ENCODE measurements at places on chromosomes 7 and 10. TPM values are rescaled to one million over a fixed set of nuclear protein-coding genes. Genes with fewer than 3 reads are reported as not detected.
A peak's percentile ranks its signal among the peaks of the same experiment; 100 is the strongest.

DNA sequence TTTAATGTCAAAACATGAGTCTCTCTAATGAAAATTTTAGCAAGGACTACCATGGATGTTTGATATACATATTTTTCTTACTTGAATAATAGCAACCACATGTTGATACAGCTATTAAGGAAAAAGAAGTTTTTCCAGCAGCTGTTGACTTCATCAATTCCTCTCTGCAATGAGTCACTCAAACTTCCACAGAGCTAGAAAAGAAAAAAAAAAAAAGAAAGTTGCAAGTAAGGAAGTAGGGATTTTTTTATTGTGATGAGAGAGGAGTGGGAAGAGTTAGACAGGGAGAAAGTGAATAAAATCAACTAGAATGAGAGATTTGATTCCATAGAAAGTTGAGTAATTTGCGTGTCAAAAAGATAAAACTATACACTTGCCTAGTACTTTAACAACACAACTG lies 46.2 kb downstream of the CAV1 start:
- DNase-seq = no peak

DNA sequence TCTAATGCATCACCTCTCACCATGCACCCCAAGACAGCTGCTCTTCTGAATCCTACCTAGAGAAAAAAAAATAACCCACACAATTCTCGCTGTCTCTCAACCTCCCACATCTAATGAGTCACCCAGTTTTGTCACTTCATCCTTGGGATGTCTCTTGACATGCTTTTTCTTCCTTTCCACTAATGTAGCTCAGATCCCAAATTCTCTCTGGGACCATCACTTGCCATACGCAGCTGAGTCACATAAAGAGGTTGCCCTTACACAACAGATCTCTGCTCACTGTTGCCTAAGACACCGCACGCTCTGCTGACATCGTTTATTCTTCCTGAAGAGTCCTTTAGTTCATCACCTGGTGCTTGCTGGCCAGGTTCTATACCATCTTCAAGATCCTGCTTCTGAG lies 606.0 kb upstream of the GALNT17 start:
- DNase-seq = no peak

- DNase-seq = no peak
These were observed 43.4 kb downstream of the DNMBP start for GRCh38 chr10:99966306-99966705.

- DNase-seq = no peak
These were observed 105.5 kb downstream of the WNT2 start for GRCh38 chr7:117217106-117218035.

DNA sequence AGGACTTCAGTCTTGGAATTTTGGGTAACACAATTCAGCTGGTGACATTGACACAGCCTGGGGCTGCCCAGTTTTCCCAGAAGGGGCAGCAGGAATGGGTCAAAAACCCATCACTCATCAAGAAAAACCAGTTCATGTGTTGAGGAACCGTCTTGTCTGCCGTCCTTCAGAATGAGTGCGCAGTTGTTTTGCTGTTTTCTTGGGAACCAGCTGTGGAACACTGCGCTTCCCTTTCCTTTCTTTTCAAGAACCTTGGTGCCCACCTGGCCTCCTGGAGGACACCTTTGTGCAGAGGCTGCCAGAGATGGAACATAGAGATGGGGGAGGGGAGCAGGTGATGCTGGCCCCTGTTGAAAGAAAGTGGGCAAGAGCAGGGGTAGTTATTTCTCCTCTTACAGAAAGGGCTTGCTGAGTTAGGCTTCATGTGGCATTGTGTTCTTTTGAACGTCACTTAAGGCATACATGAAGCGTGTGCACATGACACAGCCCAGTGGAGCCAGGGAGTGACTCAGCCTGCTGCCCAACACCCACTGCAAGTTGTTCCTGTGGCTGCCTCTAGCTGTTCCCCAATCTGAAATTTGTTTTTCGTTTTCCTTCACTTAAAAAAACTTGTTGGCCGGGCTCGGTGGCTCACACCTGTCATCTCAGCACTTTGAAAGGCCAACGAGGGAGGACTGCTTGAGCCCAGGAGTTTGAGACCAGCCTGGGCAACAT lies 87.4 kb upstream of the TNS3 start:
- DNase-seq = no peak

- DNase-seq = no peak
These were observed 1219.9 kb upstream of the SORCS1 start for GRCh38 chr10:108384378-108384777.

DNA sequence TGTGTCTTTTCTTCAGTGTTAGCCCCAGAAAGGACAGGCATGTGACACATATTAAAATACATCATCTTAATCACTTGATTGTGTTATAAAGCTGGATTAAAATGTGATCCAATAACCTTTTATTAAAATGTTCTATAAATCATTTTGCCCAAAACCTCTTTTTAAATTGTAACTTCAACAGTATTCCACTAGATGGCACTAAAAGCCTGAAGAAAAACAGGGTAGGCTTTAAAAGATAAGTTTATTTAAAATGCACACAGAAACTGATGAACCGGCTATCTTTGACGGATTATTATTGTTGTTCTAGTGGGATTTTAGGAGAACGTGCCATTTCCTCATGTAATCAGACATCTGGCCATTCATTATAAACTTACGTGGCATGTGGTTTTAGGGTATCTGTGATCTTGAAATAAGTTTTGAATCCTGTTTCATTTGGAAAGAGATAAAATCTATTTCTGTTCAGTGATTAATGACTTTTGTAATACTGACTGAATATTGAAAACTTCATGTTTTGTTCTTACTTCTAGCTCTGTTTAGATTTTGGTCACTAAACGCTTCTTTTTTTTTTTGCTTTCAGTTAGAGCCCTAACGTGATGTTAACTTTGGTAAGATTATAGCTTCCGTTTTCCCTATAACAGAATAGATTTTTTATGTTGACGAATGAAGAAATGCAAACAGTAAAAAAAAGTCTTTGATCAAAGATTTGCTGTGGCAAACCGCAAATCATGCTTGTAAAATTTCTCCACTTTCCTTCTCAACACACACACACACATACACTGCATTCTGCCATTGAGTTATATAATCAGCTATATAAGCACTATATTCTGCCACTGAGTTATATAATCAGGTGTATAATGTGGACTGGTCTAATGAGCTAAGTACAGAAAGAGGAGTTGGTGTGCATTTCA lies 13.6 kb downstream of the VPS50 start:
- DNase-seq = no peak

DNA sequence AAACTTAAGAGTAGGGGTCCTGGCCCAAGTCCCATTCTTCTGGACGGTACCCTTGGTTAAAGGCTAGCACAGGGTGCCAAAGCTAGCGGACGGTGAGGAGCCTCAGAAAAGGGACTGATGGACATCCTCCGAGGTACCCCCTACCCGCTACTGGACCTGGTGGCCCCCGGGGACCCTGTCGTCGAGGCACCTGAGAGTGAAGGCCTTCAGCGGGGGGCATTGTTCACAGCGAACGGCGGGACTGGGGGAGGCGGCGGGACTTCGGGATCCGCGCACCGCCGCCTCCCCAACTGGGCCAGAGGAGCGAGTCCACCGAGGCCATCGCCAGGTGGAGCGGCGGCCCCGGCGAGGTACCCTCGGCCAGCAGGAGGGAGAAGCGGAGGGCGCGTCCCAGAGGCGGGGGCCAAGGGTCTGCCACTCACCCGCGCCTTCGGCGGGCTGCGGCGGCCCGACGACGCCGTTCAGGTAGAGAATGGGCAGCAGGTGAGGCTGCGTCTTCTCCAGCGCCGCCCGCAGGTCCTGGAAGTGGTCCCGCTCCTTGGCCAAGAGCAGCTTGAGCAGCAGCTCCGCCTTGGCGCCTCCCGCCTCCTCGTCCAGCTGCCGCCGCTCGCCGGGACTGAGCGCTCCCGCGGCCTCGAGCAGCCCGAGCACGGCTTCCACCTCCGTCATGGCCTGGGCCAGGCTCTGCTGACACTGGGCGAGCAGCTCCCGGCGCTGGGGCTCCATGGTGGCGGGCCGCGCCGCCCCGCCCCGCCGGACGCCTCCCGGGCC lies 575 bp downstream of the DLG5 start:
- DNase-seq = peak; percentile 49

GRCh38 chr10:60646966-60647796 lies 131.1 kb upstream of the CDK1 start:
- DNase-seq = peak; percentile 39

DNA sequence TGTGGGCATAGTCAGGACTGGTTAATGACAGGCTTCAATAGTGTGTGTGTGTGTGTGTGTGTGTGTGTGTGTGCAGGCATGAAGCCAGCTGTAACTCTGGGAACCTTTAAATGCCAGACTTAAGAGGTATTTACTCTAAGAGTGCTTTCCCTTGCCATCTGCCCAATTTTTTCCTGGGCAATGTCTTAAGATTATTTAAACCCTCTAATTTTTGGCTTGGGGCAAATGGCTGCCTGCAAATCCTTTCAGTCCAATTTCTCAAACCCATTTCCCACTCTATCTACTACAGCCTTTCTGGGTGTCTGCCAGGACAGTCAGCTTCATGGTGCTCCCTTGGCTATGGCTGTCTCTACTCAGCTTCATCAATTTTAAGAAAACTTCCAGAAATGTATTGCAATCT lies 62.6 kb upstream of the C1GALT1 start:
- DNase-seq = no peak

- DNase-seq = no peak
These were observed 3.2 kb downstream of the PSMA2 start for GRCh38 chr7:42928754-42929153.

GRCh38 chr7:45718464-45719330 lies 144.5 kb downstream of the ADCY1 start:
- DNase-seq = no peak

- DNase-seq = peak; percentile 90
These were observed 221.7 kb downstream of the PHTF2 start for GRCh38 chr7:78020136-78020873.

GRCh38 chr10:108049668-108050067 lies 885.2 kb upstream of the SORCS1 start:
- no peak for DNase-seq

DNA sequence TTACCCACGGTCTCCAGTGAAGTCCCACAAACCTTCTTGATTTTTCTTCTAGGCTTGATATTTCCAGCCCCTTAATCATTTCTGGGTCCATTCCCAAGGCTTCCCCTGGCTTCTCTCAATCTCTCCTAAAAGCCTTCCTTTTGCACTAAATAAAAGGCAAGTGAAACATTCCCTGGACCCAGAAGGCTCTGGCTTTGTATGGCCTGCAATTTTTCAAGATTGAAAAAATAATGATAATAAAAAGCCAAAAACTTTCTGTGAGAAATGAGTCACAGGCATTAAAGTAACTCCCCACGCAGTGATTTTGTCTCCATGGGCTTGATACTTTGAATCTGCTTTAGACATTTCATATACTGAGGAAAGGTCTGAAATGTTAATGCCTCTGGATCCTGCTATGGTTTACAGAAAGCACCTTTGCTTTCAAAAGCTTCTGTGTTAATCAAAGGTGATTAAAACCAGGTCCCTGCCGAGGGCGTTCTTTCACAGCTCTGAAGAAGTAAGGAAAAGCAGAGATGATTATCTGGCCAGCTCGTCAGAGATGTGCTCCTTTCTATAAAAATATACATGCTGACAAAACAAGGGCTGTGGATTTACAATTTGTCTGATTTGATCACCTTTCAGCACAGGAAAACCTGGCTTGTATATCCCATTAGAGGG lies 118.9 kb upstream of the TMEM72 start:
- no peak for DNase-seq

GRCh38 chr10:32005050-32005449 lies 51.2 kb downstream of the KIF5B start:
- peak; percentile 8 for DNase-seq

DNA sequence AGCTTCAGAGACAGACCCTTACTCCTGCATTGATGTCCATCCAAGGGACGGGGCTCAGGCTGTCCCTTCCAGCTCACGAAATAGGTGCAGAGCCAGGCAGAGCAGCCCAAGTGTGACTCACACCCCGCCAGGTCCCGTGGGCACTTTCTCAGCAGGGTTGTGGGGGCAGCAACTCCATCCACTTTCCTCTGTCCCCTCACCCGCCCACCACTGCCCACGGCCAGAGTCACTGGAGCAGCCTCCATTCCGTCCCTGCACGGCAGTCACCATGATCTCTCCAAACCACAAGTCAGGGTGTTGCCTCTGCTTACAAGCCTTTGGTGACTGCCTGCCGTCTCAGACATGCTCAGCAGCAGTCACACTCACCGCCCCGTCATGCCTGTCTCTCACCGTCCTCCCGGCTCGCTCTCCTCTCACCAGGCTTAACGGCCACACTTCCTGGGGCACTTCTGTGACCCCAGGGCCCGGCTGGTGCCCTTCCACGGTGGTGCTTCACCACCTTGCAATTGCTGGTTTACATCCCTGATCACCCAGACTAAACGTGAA lies 39.3 kb downstream of the CALML3 start:
- no peak for DNase-seq

DNA sequence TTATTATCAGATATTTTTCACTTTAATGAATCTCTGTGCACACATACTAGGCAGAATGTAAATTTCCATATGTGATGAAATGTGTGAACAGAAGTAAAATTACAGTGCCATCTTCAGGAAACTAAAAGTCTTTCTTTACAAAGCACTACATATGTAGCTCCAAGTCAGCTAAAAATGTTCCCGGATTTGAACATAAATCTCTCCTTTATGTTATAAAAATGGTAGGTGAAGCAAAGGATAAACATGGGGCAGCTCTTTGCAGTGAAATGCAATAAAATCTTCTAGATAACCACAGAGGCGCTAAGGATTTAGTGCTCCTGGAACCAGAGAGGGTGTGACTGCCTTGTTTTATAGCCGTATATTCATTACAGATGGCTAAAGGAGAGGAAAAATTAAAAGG lies 104.9 kb upstream of the C7orf33 start:
- no peak for DNase-seq

- DNase-seq = no peak
These were observed 57.3 kb downstream of the FAM53B start for GRCh38 chr10:124686707-124687376.

DNA sequence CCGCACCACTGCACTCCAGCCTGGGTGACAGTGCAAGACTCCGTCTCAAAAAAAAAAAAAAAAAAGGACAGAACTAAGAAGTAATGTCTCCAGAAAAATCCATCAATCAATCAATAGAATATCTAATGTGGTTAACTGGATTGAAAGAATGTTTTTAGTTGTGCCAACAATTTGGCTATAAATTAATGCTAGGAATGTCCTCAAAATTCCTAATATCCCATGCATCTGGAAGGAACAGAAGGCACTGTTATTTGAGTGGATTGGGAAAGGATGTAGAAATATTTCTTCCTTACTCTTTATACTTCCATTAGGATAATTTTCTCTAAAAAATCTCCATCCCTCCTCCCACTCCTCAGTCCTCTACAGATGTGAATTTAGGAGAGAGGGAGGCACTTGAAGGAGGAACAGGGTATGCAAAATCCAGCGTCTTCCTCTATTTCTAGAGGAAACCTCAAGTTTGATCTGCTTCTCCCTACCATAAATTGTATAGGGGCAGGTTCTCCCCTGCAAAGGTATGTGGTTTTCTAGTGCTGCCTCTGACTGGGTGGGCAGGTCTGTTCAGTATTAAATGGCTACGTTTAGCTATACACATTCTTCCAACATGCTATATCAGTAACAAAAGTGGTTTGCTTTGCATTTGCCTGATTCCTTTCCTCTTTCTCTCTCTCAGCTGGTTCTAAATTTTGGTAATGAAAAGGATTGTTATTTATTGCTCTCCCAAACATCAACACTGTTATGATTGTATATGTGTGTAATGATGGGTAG lies 54.1 kb downstream of the RNLS start:
- DNase-seq = no peak

LBX1 gene
- 0.16 TPM for polyA plus RNA-seq

METTL27 gene
- polyA plus RNA-seq = 4.3 TPM

CUZD1 gene
- polyA plus RNA-seq = 2.2 TPM

ABCC2 gene
- polyA plus RNA-seq = 0.91 TPM

OR2A12 gene
- polyA plus RNA-seq = 0.09 TPM

OGDHL gene
- polyA plus RNA-seq = 0.45 TPM

SPACDR gene
- polyA plus RNA-seq = 2.0 TPM

ANAPC16 gene
- 169 TPM for polyA plus RNA-seq

CTBP2 gene
- polyA plus RNA-seq = 77.4 TPM

ACTR3C gene
- polyA plus RNA-seq = 5.7 TPM

RADIL gene
- polyA plus RNA-seq = 9.2 TPM

TMEM130 gene
- 0.49 TPM for polyA plus RNA-seq
